Kasumi-1 (cell line): ENCODE measurements at places on chromosomes 4 and X.

DNA sequence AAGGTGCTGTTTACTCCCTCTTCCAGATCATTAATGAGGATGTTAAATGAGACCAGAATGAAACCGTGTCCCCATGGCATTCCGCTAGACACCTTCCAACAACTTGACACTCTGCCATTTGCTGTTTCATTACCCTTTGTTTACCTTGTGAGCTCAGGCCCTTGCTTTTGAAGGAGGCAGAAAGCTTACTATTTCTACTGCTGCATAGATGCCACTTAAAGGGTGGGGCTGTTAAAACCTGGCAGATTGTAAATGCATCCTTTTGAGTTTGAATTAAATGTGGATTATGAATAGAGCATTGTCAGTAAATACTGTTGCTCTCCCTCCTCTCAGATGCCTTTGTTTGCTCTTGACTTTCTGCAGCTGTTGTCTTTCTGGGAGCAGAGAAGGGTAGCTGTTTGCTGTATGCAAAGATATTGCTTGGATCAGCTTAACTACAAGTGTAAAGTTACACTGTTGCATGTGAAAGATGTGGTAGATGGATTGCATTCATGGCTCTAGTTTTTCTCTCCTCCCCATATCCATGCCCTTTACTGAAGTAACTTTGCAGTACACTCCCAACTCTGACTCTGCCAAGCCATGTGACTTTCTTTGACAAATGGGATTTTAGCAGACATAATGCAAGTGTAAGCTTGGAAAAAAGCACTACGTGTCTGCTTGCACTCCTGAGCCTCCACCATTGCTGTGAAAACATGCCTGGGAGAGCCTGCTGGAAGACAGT, 75.0 kb upstream of the DHX15 start:
- DNase-seq: no peak

DNA sequence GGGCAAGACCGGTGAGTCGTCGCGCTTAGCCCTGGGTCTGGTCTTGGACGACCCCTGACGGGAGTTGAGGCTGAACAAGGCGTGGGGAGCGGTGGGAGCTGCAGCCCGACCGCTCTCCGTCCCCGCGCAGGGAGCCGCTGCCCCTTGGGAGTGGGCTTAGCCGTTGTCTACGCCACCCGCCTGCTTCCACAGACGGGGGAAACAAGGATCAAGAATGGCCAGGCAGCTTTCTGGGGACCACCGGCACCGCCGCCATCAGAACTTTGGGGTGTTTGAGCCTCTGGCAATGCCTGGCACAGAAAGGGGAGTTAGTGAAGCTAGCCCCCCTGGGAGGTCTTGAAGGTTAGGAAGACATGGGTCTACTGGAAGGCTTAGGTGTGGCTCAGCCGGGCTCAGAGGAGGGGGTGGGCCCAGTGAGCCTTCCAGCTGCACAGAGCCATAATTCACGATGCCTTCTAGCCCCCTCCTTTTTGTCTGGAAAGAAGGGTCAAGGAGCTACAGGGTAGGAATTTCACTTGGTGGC, 583 bp downstream of the RASL11B start:
- no peak for DNase-seq

DNA sequence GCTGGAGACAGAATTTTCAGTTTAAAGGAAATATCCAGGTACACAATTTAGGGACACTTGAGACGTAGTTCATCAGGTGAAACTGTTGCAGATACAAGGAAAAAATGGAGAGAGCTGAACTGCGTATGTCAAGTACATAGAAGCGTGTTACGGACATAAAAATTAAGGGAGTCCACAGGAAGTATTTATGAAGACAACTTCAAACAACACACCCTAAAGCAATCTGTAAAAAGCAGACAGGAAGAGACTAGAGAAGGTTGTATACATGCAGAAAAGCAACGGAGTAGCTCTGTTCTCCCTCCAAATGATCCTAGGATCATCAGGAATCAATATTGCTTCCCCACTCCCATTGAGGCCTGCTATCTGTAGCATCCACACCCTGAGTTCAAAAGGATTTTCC, 5.8 kb downstream of the CASK start:
- no peak for DNase-seq

GRCh38 chr4:114383067-114383466, 215.5 kb upstream of the UGT8 start:
- no peak for DNase-seq

GRCh38 chr4:102454981-102455685, 46.0 kb upstream of the NFKB1 start:
- no peak for DNase-seq

DNA sequence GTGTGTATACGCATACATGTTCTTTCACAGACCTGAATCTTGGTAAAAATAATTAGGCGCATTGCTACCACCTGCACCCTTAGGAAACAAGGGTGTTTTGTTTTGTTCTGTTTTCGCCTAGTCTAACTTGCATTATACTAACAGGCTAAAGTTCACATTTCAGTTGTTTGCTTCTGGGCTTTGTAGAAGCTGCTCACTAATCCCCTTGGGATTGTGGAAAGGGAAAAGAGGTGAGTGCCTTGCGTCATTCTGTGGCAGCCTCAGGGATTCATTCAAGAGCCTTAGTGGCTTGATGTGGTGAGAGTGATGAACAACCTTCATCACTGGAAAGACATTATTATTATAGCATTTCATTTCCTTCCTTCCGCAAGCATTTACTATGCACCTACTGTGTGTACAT, 331.1 kb downstream of the ADGRL3 start:
- no peak for DNase-seq

GRCh38 chr4:168841000-168841671, 168.9 kb downstream of the CBR4 start:
- no peak for DNase-seq

GRCh38 chrX:124263743-124264142, 68.7 kb upstream of the TEX13D start:
- no peak for DNase-seq

DNA sequence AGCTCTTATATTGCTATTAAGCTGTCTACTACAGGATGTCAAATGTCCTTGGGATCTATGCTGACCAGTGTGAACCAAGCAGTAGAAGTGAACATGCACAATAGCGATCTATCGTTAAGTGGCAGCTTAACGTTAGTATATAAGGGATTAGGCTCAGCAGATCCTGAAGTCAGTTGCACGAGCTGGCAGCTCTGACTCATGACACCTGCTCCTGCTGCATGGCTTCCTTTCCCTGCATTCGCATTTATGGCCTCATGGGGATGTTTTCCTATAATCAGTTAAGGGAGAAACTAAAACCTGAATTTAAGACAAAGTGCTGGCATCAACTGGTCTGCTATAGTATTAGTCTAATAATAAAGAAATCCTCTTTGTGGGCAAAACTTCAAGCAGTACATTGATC, 12.7 kb upstream of the MCUB start:
- DNase-seq: no peak
